ENCODE measurements at places on chromosomes 12 and 14.

- no peak for DNase-seq
Observed at GRCh38 chr12:117134721-117135120, 35.5 kb upstream of the TESC start.

GRCh38 chr12:107207931-107208525 is 114.7 kb upstream of the CRY1 start:
- DNase-seq: no peak

DNA sequence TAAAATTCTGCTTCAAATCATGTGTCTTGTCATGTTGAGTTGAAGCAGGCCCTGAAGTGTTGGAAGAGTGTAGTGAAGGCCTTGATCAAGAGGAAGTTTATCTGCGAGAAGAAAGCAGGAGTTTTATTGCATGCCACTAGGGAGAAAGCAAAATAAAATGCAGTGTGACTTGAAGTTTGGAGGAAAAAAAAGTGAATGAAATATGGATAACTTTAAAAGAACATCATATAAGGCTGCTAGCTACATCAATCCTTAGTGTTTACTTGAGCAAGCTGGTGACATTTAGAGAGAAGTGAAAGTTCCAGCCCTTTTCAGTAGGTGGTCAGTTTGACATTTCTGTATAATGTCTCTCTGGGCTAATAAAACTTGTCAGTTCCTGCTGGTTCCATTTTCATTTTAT is 841.1 kb downstream of the TMTC2 start:
- DNase-seq: no peak

DNA sequence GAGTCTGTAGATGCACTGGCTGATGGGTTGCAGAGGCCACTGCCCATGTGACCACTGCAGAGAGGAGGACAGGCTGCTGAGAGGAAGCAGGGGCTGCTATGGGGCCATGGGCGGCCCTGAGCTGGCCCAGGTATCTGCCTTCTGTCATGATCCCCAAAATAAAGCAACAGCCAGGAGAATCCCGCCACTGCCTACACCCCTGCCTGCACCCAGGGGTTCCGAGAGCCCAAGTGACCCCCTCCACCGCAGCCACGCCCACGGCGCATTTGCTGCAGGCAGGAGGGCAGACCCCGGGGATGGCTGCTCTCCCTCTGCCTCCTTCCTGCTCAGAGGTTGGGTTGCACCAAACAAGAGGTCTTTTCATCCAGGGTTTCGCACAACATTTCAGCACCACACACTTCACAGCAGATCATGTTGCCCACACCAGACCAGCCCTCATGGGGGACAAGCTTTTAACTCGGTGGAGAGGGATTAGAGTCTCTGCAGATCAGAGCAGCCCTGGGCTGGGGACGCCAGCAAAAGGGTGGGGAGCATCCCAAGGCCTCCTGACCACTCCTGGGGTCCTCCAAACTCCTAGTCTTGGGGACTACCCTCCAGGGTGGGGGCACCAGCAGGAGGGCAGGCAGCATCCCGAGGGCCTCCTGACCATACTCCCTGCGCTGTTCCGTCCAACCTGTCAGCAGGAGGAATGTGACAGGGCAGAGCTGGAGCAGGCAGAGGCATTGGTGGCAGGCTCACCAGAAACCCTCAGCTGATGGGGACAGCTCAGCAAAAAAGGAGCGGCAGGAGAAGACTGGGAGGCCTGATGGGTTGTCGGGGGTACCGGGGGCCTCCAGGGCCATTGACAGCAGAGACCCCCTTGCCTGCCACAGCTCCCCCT is 14.1 kb downstream of the CCDC85C start:
- DNase-seq: no peak

DNA sequence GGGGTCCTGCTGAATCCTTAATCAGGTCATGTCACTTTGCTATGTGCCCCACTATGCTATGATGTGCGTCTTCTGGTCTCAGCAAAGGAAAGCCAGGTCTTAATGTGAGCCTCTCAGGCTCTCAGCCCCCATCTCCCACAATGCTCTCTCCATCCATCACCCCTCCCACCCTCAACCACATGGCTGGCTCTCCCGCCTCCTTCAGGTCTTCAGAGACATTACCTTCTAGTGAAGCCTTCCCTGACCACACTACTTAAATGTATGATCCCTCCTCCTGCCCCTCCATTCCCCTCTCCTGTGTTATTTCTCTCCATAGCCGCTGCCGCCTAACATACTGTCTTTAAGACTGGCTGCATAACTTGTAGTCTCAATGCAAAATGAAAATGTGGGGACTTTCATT is 50.5 kb downstream of the KRT80 start:
- no peak for DNase-seq

GRCh38 chr12:92029136-92029535 is 116.5 kb downstream of the BTG1 start:
- DNase-seq: no peak

GRCh38 chr14:79011920-79012204 is 841.7 kb downstream of the NRXN3 start:
- peak; percentile 5 for DNase-seq

- DNase-seq: peak; percentile 3
Observed at GRCh38 chr12:58443981-58444371, 476.3 kb downstream of the LRIG3 start.

GRCh38 chr12:45893240-45893639 is 97.1 kb downstream of the SCAF11 start:
- DNase-seq: peak; percentile 14

DNA sequence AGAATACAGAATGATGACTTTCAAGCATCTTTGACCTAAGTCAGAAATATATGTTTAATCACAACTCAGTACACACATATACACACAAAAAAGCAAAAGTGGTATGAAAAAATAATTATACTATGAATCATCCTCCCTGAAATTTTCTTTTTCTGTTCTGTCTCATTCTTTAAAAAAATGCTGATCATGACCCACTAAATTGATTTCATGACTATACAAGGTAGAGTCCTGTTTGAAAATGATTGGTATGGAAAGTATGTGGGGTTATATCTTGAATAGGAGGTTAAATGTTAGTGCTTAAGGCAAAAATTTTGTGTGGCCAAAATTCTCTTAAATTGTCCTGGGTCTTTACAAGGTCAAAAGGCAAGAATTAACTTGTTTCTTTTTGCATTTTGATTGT is 80.4 kb downstream of the SUDS3 start:
- DNase-seq: no peak

GRCh38 chr14:52951681-52952554 is 1.1 kb upstream of the FERMT2 start:
- DNase-seq: peak; percentile 85

GRCh38 chr14:54767139-54767431 is 135.5 kb downstream of the GCH1 start:
- DNase-seq: no peak

DNA sequence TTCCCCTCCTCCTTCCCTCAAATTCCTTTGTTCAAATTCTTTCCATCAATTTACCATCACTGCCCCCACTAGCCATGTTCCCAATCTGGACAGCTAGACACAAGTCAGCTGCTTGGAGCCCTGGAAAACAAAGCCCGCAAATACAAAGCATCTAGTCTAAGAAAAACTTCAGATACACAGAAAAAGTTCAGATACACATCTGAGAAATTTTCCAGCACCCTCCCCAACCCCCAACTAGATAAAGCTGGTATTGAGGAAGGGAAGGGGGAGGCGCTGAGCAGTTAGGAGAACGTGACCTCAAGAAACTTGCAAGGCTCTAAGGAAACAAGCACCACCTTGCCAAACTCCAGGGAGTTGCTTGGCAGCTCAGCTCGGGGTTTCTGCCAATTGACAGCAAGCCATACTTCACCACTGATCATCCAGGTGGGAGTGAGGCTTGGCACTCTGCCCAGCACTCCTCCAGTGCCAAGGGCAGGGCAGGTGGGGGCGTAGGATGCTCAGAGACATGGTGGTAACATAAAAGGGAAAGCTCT is 5.1 kb upstream of the CNIH1 start:
- DNase-seq: peak; percentile 72

DNA sequence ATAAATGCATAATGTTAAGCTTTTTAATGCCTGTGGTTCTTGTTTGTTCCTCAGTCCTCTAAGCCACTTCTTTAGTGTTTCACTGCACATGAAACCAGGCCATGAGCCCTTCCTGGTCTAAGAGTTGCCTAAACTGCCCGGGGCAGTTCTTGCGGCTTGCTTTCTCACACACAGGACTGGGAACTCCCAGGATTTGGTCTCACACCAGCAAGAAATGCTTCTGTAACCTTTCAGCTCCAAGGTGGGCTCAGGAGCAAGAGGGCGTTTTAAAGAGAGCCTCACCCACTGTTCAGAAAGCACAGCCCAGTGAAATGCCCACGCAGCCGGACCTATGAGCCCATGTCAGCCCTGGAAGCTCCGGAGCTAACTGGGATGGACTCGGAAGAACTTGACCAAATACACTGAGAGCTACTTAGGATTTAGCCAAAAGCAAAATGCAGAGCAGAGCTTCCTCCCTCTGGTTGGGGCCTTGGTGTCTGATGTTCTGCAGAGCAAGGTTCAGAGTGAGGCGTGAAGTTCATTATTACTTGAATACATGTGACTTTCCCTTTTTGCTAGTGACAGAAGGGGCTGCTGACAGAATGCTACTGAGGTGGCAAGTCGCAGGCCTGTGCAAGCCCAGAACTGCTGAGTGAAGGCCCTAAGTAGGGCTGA is 23.4 kb downstream of the SLC25A29 start:
- DNase-seq: no peak

DNA sequence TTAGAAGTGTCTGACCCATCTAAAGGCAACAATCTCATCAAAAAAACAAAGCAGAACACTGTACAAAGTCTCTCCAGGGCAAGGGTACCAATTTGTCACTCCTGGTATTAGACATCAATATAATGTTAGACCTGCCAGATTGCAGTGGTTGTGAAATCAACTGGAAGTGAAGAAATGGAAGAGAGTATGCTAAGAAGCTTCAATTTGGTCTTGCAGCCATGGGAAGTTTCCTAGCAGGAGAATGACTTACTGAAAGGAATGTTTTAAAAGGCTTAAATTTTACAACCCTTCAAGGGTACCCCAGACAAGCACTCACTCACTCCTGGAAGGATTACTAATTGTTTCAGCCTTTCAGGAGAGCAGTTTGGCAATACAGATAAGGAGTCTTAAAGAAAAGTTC is 18.9 kb downstream of the LLPH start:
- DNase-seq: no peak

All from urothelium cell line (cell line).